ENCODE measurements at places on chromosomes 2 and 18.

GRCh38 chr2:50066873-50067272 is 912.6 kb upstream of the FSHR start:
- DNase-seq = no peak

DNA sequence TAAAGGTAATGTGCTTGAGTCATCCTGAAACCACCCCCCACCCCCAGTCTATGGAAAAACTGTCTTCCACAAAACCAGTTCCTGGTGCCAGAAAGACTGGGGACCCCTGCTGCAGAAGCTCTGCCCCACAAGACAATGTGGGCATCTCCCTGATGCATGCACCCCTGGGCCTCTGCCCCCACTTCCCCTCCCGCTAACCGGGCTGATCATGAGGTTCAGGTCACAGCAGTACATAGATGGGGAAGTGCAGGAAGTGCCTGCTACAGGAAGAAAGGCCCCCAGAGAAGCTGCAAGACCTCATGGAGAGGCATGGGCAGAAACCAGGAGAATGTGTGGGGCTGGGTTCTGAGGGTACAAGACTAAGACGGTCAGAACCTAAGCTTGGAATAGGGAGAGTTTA is 243.4 kb upstream of the ID2 start:
- no peak for DNase-seq

DNA sequence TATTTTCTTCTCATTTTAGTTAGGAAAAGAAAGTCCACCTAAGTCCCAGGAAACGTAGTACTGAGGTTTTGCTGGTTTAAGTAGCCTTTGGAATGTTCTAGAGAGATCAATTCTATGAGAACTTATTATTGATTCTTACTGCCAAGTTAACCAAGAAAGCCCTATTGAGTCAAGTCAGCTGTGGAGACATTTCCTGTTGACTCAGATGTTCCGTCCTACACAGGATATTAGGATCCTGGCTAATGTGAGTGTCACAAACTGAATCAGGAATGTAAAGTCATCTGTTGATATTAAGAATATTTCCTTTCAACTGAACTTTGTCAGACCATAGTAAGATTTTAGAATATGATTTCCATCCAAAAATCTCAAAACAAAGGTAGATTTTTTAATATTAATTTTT is 654.3 kb downstream of the LRRTM4 start:
- no peak for DNase-seq

DNA sequence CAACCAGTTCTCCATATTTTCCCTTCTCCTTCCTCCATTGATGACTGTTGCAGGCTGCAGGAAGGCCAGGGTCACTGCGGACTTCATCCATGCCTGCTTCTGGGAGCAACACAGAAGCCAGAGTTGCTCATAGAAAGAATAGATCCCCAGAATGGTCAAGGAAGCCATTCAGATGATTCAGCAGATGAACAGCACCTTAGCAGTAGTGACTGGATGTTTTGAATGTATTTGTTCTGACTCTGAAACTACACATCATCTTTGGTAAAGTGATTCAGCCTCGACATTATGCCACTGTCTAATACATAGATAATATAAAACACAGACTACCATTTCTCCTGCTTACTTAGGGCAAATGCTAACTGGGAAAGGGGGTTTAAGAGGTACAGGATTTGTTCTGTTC is 411.6 kb downstream of the RND3 start:
- DNase-seq = no peak

- DNase-seq = no peak
Measured at GRCh38 chr2:47152803-47153202, 2.3 kb downstream of the STPG4 start.

GRCh38 chr2:136284226-136285119 is 166.5 kb upstream of the CXCR4 start:
- DNase-seq = no peak

GRCh38 chr2:182522972-182523473 is 96.2 kb upstream of the PDE1A start:
- no peak for DNase-seq

GRCh38 chr2:1773883-1774282 is 29.6 kb upstream of the PXDN start:
- no peak for DNase-seq

DNA sequence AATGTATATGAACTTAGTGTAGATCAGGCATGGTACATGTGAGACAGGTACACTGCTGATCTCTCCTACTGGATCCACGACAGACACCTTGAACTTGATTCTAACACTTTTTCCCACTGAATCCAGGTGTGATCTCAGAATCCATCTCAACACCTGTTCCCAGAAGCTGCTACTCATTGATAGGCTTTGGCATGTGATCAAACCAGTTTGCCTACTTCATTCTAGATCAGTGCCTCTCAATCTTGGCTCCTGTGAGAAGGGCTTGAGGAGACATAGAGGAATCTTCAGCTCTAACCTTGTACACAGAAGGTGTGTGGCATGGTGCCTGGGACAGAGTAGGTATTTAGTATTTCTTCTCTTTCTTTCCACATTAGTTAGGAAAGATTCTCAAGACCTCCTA is 212.3 kb upstream of the ATP5MC3 start:
- no peak for DNase-seq

DNA sequence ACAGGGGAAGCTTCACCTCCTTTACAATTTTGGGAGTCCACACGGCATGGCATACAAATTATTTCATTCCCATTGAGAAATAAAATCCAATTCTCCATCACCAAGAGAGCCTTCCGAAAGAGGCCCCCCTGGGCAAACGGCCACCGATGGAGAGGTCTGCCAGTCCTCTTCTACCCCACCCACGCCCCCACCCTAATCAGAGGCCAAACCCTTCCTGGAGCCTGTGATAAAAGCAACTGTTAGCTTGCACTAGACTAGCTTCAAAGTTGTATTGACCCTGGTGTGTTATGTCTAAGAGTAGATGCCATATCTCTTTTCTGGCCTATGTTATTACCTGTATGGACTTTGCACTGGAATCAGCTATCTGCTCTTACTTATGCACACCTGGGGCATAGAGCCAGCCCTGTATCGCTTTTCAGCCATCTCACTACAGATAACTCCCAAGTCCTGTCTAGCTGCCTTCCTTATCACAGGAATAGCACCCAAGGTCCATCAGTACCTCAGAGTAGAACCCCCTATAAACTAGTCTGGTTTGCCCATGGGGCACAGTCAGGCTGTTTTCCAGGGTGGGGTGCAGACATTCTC is 58.3 kb downstream of the BCL11A start:
- no peak for DNase-seq

GRCh38 chr2:6111781-6112261 is 419.6 kb downstream of the SOX11 start:
- DNase-seq = no peak

- no peak for DNase-seq
Measured at GRCh38 chr2:9673914-9674481, 43.2 kb upstream of the YWHAQ start.

- DNase-seq = no peak
Measured at GRCh38 chr2:108918941-108919341, 70.1 kb downstream of the EDAR start.

DNA sequence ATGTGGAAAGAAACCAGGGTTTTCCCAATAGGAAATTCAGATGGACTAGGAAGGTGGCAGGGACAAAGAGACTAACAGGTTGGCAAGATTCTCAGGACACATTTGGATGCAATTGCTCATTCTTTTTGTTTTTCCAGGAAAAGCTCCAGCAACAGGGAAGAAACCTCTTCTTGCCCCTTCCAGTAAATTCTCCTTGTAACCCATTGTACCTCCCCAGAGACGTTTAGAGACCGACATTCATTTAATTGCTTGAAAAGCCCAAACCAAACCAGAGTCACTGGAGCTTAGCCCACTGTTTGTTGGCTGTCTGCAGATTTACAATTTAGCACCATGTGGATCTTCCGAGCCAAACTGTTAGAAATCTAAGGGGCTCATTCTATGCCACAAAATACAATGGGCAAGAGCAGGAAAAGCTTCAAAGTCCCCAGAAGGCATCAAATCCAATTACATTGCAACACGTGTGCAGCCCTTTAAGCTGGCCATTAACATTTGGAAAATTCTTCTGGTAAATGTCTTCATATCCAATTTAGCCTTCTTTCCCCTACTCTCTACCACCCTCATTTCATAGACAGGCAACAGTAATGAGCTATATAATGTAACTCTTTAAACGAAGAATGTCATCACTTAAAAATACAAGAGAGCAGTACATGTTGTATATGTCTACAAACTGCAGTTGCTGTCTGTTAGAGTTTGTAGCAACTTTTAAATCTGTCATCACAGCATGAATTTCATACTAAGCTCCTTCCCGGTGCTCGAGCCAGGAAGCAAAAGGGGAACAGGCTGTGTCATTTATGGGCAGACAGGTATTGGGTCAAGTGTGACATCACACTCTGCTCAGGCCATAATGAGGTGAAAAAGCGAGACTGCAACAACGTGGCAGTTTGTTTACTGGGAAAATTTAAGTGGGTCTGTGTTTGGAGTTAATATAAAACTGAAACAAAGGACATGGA is 235.6 kb upstream of the HNRNPA3 start:
- DNase-seq = no peak

- no peak for DNase-seq
Measured at GRCh38 chr2:219572237-219573001, at the start of gene INHA. Gene INHA (plus strand): TSS chr2:219572310. CDS start chr2:219572375, 65 bp downstream.

DNA sequence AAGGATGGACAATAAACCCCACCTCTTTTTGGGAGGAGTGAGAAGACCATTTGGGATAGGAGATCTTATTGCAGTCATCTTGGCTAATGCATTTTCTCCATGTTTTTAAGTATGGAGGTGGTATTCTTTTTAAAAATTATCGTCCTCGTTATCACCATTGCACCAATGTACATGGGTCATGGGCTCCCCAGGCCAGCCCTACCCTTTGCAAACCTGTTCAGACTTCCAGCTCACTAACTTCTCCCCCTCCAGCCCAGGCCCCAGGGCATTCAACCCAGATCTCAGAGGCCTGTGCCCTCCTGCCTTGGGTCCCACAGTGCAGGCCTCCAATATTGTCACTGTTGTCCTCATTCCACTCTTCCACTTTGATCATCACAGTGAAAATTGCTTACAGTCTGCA is 68.4 kb downstream of the BCL2L11 start:
- no peak for DNase-seq

Data from HFF-Myc (cell line).